ENCODE measurements at places on chromosomes 5 and 9.

- DNase-seq, result no peak
Measured at GRCh38 chr9:21413151-21413550, 4.2 kb downstream of the IFNA8 start.

- no peak for DNase-seq
Measured at GRCh38 chr5:110096419-110096818, 406.7 kb downstream of the MAN2A1 start.

DNA sequence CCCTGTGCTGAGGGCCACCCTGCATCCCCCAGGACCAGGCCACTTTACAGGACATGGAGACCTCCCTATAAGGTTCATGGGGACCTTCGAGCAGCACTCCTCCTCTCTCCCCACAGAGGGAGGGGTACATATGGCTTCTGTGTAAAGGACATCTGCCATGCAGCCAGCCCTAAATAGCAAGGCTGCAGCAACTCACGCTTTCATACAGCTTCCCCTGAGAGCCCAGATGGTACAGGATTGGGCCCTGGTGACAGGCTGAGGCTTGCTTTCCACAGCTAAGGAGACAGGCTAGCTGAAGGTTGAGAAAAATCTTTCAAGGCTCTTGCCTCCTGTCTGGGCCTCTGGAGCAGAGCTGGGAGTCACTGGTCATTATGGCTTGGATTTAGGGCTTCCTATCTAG lies 147.0 kb upstream of the ZNF366 start:
- no peak for DNase-seq

GRCh38 chr9:86764671-86765343 lies 182.5 kb downstream of the GAS1 start:
- no peak for DNase-seq

GRCh38 chr5:11128021-11128420 lies 367.0 kb upstream of the DAP start:
- DNase-seq, result no peak

DNA sequence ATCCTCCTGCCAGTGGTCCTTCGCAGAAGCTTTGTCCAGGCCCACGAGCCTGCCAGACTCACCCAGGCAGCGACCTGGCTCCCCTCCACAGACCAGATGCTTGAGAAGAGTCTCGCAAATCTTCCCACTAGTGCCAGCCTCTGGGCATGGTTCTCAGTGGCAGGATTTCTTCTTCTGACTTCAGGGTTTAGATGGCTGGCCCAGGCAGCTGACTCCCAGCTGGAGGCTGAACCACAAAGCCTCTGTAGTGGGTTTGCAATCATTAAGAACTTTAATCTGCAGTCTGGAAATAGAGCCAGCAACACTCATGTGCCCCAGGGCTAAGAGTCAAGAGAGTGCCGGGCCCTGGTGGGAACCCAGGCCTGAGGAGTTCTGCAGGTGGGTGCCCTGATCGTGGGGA lies 90.6 kb upstream of the ICE1 start:
- peak; percentile 57 for DNase-seq

DNA sequence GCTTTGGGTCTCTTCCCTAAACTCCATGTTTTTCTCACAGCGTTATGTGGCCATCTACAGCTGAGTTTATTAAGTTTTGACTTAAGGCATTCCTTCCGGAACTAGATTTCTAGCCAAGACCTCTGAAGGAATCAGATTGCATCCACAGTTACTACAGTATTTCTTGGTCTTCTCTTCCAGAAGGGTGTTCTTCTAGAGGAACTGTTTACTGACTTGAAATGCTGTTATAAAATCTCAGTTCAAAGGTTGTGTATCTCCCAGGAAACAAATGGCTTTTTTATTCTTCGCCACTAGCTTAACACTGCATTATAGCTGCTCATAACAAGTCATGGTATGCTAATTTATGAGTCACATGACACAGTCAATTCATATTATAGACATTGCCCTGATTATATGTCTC lies 55.3 kb upstream of the RAD23B start:
- DNase-seq, result no peak

- DNase-seq, result no peak
Measured at GRCh38 chr9:114017741-114018715, 60.1 kb downstream of the AMBP start.

DNA sequence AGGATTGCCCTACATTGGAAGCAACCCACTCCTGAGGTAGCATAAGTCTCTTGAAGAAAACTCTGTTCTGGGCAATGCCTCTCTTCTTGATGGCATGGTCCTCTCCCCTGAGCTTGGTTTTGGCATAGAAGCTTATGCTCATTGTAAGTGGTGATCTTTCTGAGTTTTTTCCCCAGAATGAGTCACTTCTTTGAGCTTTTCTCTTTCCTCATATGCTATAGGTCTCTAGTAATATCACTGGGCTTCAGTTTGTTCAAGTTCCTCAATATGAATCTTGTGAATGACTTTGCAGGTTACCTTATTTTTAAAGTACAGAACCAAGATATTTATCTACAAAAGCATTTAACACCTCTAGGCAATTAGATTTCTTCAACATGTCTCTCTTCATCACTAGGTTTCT lies 76.5 kb upstream of the ATG10 start:
- DNase-seq, result no peak

GRCh38 chr9:109331353-109331752 lies 10.5 kb upstream of the EPB41L4B start:
- peak; percentile 62 for DNase-seq

DNA sequence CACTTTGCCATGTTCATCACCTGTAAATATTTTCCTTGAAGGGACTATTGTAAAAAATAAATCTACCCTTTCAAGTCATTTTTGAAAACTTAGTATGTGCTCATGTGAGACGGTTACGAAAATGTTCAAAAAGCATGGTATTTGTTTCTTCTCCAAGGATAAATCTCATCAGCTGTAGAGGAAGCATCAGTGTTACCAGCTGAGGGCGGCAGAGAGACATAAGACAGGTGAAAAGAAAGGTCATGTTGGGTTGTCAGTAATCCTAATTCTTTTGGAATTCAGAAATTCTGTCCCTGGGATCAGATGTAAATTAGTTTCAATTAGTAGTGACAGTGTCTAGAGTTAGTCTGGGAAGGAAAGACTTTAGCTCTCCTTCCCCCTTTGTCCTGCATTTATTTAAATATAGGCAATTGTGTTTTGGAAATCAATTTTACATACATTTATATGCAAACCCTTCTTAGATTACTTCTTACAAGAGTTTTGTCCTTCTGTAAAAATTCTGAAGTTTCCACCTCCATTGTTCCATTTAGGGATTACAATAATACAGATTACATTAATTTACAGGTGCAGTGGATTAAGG lies 791.9 kb upstream of the CDH6 start:
- peak; percentile 68 for DNase-seq

DNA sequence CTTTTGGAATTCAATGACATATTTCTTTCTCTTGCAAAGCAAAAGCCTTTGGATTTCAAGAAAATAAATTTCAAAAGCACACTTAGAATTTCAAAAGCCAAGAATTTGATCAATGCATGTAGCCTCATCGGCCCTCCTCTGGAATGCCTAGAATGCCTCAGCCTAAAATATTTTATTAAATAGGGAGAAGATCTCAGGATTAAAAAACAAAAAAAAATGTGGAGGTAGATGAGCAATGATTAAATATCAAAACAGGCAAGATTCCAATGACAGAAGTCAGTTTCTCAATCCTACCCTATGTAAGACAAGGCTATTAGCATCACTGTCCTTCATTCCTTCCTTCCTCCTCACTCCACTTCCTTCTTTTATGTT lies 169.0 kb downstream of the CDH6 start:
- DNase-seq, result no peak

DNA sequence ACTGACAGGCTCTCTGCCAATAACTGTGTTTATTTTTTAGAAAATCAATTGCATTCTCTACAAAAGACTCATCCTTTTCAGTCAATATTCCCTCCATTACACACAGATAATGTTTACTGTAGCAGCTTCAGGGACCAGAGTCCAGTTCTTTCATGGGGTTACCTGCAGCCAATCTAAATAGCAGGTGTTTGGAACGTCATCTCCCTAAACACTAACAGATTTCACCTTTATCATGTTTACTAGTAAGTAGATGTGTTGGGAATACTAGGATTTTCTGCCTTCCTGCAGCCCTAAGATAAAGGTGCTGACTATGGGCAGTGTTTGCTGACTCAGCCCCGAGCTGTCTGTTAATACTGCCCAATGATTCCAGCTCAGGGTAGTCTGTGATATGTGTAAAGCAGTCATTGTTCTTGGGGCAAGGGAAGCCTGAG lies 447.0 kb downstream of the KIF4B start:
- DNase-seq, result no peak

GRCh38 chr9:127539259-127539981 lies 72.7 kb upstream of the STXBP1 start:
- DNase-seq, result no peak

DNA sequence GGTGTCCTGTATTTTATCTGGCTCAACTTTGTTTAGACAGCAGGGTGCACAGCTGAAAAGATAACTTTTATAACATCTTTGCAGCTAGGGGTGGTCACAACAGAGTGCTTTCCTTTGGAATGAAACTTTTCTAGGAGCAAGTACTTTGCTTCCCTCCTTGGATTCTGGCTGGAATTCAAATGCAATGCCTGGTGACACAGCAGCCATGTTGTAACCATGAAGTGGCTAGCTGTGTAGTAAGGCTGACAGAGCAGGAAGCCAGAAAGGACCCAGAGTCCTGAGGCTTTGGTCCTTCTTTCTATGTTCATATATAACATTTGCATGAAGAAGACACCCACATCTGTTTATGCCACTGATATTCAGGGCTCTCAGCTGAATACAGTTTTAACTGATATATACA lies 48.1 kb downstream of the TENT4A start:
- DNase-seq, result no peak

DNA sequence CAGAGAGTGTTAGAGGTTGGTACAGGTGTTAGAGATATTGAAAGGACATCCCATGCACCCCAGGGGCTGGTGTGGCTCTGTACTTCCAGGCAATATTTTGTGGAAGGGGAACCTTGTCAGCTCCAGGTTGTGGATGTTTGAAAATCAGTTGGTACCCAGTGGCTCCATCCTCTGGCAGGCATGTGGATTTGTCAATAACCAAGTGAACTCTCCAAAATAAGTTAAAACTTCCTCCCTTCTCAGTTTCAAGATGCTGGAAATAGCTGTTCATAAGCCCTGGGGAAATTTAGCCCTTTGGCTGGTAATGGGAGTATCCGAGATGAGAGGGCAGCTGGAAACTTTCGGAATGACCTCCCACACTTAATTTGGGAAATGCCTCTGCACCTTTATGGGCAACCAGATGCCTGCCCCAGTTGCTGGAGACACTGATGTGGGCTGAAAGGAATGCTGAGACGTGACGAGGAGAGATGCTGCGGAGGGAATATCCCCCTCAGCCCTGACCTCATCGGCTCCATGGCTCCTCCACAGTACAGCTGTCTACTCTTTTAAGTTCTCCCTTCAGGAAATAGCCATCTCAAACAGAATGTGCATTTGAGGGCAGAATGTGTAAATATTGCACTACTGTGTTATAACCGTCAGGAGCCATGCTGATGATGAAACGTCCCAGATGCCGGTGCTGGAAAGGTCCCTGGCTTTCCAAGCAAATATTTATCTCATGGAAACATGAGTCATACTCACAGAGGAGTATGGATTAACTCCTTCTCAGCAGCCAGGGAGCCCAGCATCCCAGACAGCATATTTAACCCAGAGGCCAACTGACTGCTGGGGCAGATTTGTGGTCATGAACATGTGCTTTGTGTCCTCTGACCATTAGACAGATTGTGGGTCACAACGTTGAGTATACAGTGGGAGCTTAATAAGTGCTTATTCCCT lies 29.5 kb downstream of the TGFBI start:
- peak; percentile 98 for DNase-seq

- DNase-seq, result no peak
Measured at GRCh38 chr5:135874461-135874860, 21.2 kb downstream of the IL9 start.

DNA sequence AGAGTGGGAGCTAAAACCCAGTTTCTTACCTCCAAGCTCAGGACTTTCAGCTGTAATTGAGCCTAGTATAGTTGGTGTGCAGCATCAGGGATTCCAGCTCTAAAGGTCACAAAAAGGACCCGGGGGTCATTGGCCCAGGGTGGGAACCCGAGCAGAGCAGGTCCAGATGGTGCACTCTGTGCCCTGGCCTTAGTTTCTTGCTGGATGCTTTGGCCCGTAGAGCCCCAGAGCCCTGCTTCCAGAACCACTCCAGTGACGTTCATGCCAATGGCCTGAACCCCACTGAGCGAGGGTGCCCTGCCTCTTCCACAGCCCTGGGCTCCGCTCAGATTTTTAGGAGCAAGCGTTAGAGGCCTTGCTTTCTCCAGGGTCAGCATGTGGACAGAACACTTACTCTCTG lies 8.2 kb downstream of the SLC22A5 start:
- no peak for DNase-seq

- DNase-seq, result no peak
Measured at GRCh38 chr9:105270711-105271110, 26.3 kb downstream of the SLC44A1 start.

DNA sequence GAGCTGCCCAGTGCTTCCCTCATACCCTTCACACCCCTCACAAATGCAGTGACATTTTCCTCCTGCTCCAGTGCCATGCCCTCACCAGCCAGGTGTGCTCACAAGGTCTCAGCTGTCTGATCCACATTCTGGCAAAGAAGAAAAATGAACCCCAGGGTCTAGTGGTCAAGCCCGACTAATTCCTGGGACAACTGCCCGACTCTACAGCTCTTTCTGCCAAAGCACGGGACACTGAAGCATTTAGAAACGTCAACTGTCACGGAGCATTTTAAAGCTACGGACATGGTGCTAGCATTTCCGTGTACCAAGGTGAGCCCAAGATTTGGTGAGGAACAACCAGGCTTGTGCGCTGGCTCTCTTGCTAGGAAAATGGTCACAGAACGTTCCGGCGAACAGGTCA lies 56.8 kb upstream of the PHYKPL start:
- DNase-seq, result no peak

DNA sequence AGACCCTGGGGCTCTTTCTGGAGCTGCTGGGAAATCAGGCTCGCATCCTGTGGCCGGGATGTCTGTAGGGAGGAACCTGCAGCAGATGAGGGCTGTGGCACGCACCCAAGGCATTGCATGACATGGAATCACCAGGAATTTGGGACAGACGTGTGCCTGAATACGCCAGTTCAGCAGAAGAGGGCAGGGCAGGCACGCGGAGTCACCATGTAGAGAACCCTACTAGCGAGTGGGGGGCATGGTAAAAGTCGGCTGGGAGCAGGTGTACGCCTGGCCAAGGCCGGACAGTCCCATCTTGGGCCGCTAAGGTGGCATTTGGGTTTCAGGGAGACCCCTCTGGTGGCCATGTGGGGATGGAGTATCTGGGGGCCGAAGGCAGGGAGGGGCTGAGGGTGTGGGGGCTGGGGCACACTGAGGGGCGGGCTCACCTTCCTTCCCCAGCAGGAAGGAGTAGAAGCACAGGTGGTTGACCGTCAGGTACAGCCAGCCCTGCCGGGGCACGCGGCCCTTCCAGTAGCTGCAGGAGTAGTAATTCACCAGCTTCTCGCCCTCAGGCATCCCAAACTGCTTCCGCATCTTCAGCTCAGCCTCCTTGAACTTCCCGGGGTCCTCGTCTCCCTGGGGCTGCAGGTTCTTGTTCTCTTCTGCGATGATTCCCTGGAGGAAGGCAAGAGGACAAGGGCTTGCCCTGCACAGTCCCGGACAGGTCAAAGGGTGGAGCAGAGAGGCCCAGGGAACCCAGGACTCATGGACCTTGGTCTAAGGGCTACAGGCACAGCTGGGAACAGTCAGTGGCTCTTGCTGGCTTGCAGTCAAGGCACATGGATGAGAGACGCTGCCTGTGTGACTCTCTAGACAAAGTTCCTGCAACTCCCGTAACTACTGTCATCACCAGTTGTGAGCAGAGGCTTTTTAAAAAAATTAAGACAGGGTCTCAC lies 13.5 kb downstream of the TBC1D9B start:
- no peak for DNase-seq

Data from astrocyte of the spinal cord (primary cell).